ENCODE measurements at places on chromosomes 2 and 18.
A peak's percentile ranks its signal among the peaks of the same experiment; 100 is the strongest.

- DNase-seq: no peak
Observed at GRCh38 chr2:29016504-29016903, 35.4 kb downstream of the TOGARAM2 start.

- DNase-seq: peak; percentile 12
Observed at GRCh38 chr2:18701981-18702380, 112.6 kb upstream of the NT5C1B start.

DNA sequence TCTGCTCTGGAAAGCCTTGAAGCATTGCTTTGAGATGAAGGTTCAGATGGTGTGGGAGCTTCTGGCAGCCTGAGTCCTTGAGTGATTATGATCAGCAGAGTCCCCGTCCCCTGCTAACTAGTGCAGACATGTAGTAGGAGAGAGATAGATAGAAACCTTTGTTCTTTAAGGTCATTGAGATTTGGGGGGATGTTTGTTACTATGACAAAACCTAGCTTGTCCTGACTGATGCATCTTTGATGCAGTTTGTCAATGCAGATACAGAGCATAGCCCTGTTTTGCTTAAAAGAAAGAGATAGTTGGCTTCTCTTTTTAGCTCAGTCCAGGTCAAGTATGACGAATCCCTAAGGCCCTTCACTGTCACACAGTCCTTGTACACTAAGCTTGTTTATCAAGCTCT, 274.6 kb upstream of the DPP10 start:
- no peak for DNase-seq

- DNase-seq: no peak
Observed at GRCh38 chr2:129758784-129759471, 220.5 kb upstream of the RAB6C start.

- DNase-seq: no peak
Observed at GRCh38 chr2:185638771-185639170, 99.8 kb upstream of the FSIP2 start.

- no peak for DNase-seq
Observed at GRCh38 chr2:96163768-96164429, 18.7 kb upstream of the DUSP2 start.

DNA sequence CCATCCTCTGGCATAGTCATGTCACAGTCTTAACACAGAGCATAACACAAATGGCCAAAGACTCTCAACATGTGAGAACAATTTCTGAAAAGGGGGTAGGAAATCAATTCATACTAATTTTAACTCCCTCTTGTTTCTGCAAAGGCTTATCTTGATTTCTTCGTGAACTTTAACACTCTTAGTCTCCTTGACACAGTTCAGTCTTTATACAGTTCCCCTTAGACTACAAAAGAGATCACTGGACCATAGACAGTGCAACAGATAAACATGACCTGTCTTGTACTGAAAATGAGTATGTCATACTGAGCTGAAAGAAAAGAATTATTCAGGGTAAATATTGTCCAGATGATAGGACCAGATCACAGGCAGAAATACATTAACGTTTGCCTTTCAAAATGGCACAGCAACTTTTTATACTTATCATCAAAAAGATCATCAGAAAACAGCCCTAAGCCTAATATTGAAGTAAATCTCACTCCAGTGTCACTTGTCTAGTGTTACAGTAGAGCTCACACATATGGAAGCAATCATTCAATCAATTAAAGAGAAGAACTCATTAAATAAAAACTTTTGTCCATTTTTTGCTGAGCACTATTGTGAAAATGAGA, 56.4 kb upstream of the VRK2 start:
- DNase-seq: no peak

DNA sequence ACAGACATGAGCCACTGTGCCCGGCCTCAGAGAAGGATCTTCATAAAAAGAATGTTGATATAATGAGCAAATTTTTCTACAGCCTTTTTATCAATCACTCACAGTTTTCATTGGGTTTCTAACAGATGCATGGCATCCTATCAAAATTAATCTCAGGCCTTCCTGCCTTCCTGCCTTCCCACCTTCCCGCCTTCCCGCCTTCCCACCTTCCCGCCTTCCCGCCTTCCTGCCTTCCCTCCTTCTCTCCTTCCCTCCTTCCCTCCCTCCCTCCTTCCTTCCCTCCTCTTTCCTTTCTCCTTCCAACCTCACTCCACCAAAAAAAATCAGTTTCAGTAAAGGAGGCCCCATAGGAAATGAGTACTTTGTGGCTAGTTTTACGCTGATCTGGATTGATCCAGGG, 48.4 kb downstream of the CARF start:
- DNase-seq: no peak

DNA sequence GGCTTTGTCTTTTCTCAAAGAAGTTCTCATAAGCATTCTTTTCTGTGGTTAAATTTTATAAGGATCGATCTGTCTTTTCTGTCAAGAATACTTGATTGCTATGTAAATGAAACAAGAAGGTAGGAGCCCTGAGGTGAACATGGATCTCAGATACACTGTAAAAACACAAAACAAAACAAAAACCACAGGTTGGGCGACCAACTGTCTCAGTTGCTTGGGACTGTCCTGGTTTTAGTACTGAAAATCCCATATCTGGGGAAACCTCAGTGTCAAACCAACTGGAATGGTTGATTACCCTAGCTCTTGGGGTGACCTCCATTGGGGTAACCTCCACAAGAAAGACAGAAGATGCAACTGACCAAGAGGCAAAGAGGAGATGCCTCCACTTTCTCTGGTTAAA, 55.8 kb upstream of the TMEM178A start:
- DNase-seq: no peak

- DNase-seq: peak; percentile 10
Observed at GRCh38 chr2:127560201-127560930, 24.9 kb downstream of the MYO7B start.

- peak; percentile 32 for DNase-seq
Observed at GRCh38 chr18:80247393-80247841, at the start of gene PARD6G. PARD6G (minus strand) TSS chr18:80247514; CDS start chr18:80247348, 166 bp downstream.

- DNase-seq: no peak
Observed at GRCh38 chr2:188360485-188361263, 69.0 kb downstream of the GULP1 start.

DNA sequence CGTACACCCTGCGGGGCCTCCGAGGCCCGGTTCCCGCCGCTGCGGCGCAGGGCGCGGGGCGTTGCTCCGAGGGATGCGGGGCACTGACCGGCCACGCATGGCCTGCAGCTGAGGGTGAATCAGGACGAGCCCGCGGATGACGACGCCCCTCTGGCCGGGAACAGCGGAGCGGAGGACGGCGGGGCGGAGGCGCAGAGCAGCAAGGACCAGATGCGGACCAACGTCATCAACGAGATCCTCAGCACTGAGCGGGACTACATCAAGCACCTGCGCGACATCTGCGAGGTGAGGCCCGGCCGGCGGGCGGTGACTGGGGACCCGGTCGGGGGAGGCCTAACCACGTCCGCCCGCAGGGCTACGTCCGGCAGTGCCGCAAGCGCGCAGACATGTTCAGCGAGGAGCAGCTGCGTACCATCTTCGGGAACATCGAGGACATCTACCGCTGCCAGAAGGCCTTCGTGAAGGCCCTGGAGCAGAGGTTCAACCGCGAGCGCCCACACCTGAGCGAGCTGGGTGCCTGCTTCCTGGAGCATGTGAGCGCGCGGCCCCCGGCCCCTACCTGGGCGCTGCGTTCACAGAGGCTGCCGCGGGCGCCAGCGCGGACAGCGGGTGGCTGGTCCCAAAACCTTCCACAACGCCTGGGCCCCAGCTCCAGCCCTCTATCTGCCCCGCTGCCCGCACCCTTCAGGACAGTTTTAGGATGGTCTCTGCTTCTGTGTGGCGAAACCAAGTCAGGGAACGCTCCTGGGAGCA, 53.2 kb downstream of the FAM168B start:
- no peak for DNase-seq

DNA sequence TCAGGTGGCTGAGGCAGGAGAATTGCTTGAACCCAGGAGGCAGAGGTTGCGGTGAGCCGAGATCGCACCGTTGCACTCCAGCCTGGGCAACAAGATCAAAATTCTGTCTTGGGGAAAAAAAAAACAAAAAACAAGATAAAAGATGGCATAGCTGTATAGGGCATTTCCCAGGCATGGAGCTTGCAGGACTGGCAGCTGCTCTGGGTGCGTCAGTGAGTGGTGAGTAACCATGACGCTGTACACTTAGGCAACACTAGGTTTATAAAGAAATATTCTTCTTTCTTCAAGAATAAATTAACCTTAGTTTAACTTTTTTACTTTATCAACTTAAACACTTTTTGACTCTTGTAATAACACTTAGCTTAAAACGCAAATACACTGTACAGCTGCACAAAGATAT, 15.4 kb downstream of the TGOLN2 start:
- DNase-seq: peak; percentile 80

GRCh38 chr18:74806073-74806472, 208.4 kb downstream of the ZNF407 start:
- peak; percentile 1 for DNase-seq

DNA sequence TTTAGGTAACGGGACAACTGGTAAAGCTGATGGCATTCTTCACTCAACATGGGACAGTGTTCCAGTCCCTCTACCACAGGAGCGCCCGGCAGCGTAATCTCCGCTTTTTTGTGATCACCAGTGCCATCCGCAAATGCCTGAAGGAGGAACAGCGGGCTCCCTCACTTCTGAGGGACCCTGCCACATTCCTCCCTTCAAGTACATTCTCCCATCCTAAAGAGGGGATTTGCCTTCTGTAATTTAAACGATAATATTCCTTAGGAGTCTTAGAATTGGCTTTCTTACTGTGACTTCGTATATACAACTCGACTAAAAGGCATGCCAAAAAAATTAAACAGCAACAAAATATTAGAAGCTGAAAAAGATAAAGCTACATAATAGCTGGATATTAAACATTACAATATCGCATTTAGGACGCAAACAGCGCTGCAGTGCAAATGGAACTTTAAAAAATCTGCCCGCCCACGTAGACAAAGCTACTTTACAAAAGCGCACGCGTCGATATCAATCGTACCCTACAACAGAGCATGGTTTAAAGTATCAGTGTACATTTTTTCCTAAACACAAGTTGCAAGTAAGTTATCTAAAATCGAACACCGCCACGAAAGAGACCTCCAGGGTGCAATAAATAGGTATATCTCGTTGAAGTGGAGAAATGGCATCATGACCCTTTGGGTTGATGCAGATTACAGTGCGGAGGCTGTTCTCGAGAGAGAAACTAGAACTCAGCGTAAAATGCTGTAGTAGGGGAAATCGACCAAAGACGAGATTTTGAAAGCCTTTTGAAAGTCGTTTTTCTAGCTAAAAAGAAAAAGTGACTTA, 2.3 kb upstream of the VSNL1 start:
- DNase-seq: no peak

- DNase-seq: no peak
Observed at GRCh38 chr2:68134120-68134519, 23.6 kb upstream of the PNO1 start.

DNA sequence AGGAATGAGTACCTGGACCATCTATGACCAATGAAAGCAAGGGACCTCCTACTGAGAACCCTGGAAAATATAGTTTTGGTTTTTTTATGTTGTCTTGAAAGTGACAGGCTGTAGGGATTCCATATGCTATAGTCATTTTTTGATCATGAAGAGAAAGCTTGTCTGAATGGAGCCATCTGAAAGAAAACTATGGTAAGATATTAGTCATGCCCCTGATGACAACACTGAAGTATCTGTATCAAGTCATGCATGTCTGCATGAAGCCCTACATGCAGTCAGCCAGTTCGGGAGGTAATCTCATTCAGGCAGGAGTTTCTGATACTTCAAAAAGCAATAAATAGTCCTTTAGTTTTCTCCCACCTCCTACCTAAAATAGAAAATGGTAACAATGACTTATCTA, 1042.0 kb downstream of the DPP10 start:
- DNase-seq: peak; percentile 8

GRCh38 chr18:49728542-49728941, 84.8 kb downstream of the ACAA2 start:
- DNase-seq: peak; percentile 12

- DNase-seq: no peak
Observed at GRCh38 chr2:28606986-28607441, 111.2 kb downstream of the PLB1 start.

DNA sequence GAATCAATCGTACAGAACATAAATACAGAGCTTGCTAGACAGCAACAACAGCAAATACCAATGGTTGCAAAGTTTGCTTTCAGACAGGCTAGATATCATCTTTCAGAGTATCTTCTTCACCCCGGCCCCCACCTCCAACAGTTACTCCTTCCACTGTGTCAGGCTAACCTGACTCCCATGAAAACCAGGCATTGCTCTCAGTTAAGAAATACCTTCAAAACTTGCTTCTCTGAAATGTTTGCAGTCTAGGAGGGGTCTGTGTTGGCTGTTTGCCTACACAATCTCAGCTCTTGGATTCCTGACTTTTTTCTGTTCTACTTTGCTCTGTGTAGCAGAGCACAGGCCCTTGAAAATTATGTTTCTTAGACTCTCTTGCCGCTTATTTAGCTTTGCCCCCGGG, 599.5 kb upstream of the SYT4 start:
- DNase-seq: no peak

- no peak for DNase-seq
Observed at GRCh38 chr18:26453386-26453901, 94.9 kb downstream of the KCTD1 start.

- DNase-seq: no peak
Observed at GRCh38 chr2:204505488-204505887, 39.8 kb upstream of the PARD3B start.

DNA sequence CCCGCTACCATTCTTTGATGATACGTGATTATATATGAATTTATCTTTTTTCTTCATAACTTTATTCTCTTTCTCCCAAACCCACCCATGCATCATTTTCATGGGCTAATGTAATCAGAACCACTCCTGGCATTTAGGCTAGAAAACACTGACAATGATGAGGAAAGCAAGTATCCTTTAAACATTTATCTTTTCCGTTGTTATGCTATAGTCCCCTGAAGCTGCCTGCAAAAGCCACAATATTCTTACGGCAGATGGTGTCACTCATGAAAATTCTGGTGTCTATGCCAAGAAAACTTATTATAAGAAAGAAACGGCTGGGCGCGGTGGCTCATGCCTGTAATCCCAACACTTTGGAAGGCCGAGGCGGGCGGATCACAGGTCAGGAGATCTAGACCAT, 221.8 kb upstream of the CTAGE1 start:
- no peak for DNase-seq

- no peak for DNase-seq
Observed at GRCh38 chr2:127464470-127465257, 46.4 kb downstream of the PROC start.

All from NCI-H226 (cell line).